HepG2 (cell line): ENCODE measurements at places on chromosomes 5 and 9.

GRCh38 chr5:600886-601541 is 11.1 kb upstream of the CEP72 start:
- peaks cover 12% of the 10 kb centered on the region; the same call in 1 of the 2 replicates for H3K4me1 ChIP-seq
- DNase-seq, result no peak
- H3K27me3 ChIP-seq, result peaks cover 75% of the 10 kb centered on the region
- H3K4me3 ChIP-seq, result no peak overlapping the region

- no peak overlapping the region for H3K4me3 ChIP-seq
- no peaks in the 10 kb centered on the region for H3K36me3 ChIP-seq
- H3K4me1 ChIP-seq, result no peaks in the 10 kb centered on the region
- no peak for DNase-seq
- no peak overlapping the region for H3K27ac ChIP-seq
These were observed 90.8 kb downstream of the TENT4A start for GRCh38 chr5:6803981-6804550.

- DNase-seq, result peak; percentile 56
- H3K4me3 ChIP-seq, result no peak overlapping the region
- peaks cover 15% of the 10 kb centered on the region for H3K4me1 ChIP-seq
These were observed 92.9 kb downstream of the ANKRD18A start for GRCh38 chr9:38527503-38527902.

DNA sequence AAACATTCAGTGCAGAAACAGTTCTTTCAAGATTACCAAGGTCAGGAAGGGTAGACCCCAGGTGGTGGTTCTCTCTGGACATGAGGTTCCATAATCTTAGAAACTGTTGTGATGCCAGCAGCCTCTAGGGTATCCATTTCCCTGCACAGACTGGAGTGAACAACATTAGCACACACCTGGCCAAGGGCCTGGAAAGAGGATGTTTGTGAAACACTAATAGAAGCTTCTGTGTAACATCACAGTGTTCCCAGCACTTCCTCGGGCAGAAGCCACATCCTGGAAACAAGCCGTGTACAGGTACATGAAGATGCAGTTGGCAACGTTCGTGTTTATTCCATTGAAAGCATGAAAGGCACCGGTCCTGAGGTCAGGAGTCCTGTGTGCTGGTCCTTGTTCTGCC is 598.2 kb upstream of the KLF4 start:
- H3K36me3 ChIP-seq, result no peaks in the 10 kb centered on the region
- DNase-seq, result no peak
- H3K4me3 ChIP-seq, result no peak overlapping the region
- H3K27me3 ChIP-seq, result no peaks in the 10 kb centered on the region

GRCh38 chr5:91341154-91341553 is 42.0 kb downstream of the ARRDC3 start:
- no peaks in the 10 kb centered on the region for H3K27me3 ChIP-seq
- peaks cover 7% of the 10 kb centered on the region; the same call in 1 of the 2 replicates for H3K4me1 ChIP-seq
- no peak overlapping the region for H3K4me3 ChIP-seq
- H3K36me3 ChIP-seq, result no peaks in the 10 kb centered on the region
- no peak overlapping the region for H3K27ac ChIP-seq

GRCh38 chr9:126561582-126561981 is 52.1 kb upstream of the LMX1B start:
- peaks cover 17% of the 10 kb centered on the region; the same call in 1 of the 2 replicates for H3K4me1 ChIP-seq
- H3K27me3 ChIP-seq, result peaks cover 6% of the 10 kb centered on the region

DNA sequence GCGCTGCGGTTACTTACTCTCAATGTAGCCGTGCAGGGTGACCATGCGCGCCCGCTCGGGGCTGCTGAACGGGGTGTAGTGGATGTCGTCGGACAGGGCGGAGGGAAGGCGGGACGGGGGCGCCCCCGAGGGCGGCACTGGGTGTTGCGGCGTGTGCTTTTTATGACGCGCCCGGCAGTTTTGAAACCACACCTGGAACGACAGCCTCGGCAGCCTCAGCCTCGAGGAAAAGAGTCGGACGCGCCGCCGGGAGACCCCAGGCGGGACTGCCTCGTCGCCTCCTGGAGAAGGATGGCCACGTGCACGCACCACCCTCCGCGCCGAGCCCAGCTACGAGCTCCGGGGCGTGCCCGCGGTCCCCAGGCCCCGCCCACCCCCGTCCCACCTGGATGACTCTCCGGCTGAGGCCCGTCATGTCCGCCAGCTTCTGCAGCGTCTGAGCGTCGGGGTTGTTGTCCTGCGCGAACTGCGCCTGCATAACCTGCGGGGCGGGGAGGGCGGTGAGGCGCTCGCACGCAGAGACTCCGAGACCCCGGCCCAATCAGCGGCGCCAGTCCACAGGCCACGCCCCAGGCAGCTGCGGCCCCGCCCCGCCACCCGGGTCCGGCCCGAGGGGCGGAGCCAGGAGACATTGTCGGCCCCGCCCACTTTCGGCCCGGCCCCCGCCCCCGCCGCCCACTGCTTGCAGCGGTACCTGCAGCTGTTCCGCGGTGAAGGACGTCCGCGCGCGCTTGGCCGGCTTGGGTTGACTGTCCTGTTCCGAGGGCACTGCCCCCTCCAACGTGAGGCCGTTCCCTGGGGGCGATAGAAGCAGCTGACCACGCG is 15.0 kb downstream of the LHX6 start:
- peak; percentile 83 for DNase-seq
- peaks cover 2% of the 10 kb centered on the region; the same call in 1 of the 2 replicates for H3K27me3 ChIP-seq
- no peak overlapping the region for H3K27ac ChIP-seq
- H3K36me3 ChIP-seq, result no peaks in the 10 kb centered on the region
- H3K4me1 ChIP-seq, result peaks cover 44% of the 10 kb centered on the region

- peak; percentile 24 for DNase-seq
- no peaks in the 10 kb centered on the region for H3K36me3 ChIP-seq
- no peak overlapping the region for H3K4me3 ChIP-seq
- no peaks in the 10 kb centered on the region for H3K4me1 ChIP-seq
- H3K27ac ChIP-seq, result no peak overlapping the region
These were observed 7.2 kb downstream of the GAPT start for GRCh38 chr5:58498340-58498942.

DNA sequence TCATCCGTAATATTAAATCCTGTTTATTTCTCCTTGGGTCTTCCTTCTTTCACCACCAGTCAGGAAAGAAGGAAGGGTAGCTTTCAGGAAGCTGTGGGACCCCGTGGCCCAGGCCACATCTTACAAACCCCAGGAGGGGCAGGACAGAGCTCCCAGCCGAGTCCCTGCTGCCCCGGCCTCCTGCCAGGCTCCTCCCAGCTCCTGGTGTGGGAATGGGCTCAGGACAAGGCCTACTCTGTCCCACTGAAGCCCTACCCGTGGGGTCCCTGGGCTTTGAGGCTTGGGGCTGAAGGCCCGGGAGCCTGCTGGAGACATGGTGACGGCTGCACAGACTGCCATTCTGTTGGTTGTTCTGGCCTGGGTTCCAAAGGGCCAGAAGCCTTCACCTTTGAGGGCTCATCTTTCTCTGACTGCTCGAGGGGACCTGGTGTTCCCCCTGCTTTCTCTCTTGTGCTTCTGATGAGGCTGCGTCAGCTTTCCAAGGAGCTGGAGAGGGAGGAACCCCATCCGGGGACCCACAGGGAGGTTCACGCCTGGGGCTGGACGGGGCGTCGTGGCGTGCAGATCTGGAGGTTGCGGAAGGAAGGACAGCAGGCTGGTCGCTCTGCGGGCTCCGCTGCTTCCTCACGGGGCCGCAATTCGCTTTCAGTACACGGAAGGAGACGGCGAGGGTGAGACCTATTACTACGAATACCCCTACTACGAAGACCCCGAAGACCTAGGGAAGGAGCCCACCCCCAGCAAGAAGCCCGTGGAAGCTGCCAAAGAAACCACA is 86.6 kb downstream of the COL5A1 start:
- H3K27ac ChIP-seq, result no peak overlapping the region
- no peaks in the 10 kb centered on the region for H3K4me1 ChIP-seq
- no peaks in the 10 kb centered on the region for H3K36me3 ChIP-seq
- peaks cover 14% of the 10 kb centered on the region for H3K27me3 ChIP-seq
- DNase-seq, result no peak
